SHP77 (cell line): ENCODE measurements at places on chromosomes 6 and 20.

DNA sequence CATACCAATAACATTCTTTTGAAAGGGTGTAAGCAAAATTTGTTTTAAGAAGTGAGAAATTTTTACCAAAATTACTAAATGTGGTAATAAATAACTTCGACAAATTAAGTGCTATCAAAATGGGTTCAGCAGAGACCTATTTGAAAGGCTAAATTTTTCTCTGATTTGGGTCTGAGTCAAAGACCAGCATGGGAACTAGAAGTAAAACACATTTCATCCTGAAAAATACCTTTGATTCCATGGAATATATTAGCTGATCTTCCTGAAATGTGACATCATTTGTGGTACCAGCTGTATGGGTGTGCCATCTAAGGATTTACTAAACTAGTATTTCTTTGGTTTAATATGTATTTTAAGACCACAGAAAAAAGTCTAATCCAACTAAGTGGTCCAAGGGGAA lies 63.6 kb downstream of the BLOC1S5 start:
- DNase-seq, result no peak

- no peak for DNase-seq
These were observed 14.4 kb downstream of the FOXP4 start for GRCh38 chr6:41560431-41561192.

DNA sequence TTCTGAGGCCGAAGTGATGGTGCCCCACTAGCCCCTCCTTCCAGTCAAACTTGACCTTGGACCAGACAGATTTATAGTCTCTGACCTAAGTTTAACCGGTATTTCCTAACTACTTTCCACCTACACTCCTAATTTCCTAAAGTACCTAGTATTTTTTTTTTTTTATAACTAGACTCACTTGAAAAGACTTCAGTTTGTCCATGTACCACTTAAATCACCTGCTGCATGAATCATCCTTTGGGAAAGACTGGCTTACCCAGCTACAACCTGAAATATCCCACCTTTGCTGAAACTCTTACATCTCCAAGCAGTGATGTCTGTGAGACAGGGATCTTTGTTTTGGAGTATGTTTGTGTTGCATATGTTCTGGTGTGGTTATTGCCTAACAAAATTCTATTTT lies 71.1 kb downstream of the ZDHHC14 start:
- DNase-seq, result no peak

DNA sequence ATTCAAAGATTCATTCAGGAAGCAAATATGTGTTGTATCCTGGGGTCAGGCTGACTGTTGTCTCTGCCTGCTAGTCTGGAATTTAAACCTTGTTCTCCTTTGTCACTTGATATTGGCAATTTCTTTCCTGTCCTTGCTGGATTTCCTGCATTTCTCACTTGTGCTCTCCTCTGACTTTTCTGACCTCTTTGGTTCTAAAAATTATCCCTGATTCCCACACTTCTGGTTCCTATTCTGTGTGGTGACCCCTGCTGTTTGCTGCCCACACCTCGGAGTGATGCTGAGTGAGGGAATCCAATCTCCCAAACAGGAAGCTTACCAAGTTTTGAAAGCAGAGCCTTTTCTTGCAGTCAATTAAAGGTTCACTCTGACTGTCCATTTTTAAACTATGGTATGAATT lies 345.3 kb downstream of the CDKAL1 start:
- DNase-seq, result no peak

GRCh38 chr20:5482791-5483190 lies 166.0 kb upstream of the PROKR2 start:
- peak; percentile 95 for DNase-seq

DNA sequence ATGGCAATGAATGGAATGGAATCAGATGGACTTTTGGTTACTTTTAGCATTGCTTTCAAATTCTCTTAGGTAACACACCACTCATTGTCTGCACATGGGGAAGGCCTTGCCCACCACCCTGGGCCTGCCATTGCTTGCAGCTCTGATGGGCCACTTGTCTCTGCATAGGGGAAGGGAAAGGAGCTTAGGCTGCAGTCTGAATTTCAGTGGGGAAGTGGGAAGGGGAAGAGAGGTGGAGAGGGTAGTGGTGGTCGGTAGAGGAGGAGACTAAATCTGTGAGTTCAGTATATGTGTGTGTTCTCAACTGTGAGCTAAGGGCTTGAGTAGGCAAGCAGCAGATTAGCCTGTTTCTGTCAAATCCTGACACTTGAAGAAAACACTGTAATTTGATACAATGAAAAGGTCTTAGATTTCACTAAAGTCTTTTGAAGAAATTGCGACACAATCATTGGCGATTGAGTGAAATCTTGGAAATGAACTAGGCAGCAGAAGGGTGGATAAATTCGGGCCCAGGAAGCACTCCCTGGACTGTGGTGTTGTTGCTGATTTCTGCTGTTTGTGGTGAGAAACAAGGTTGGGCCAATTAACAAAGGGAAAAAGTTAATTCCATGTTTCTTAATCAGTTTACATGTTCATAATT lies 80.6 kb downstream of the OTOR start:
- DNase-seq, result no peak

DNA sequence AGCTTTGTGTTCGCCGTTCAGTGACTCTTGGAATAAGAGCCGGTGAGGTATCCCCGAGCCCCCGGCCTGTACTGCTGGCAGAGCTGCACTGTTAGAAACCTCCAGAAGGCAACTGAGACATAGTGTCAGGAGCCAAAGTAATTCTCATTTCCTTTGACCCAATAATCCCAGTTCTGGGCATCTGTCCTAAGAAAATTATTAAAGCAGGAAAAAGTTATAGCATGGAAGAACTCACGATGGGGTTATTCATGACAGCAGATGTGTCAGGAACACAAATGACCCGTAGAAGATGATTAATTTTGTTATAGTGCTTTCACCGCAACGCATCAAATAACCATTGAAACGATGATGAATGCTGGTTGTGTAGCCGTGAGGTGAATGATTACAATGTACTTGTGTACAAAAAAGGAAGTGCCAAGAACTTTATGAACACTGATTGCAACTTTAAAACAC lies 20.3 kb downstream of the CYP21A2 start:
- no peak for DNase-seq

- no peak for DNase-seq
These were observed 107.7 kb downstream of the JPH2 start for GRCh38 chr20:44079291-44079690.

- no peak for DNase-seq
These were observed 15.0 kb downstream of the CALHM6 start for GRCh38 chr6:116476002-116476678.

DNA sequence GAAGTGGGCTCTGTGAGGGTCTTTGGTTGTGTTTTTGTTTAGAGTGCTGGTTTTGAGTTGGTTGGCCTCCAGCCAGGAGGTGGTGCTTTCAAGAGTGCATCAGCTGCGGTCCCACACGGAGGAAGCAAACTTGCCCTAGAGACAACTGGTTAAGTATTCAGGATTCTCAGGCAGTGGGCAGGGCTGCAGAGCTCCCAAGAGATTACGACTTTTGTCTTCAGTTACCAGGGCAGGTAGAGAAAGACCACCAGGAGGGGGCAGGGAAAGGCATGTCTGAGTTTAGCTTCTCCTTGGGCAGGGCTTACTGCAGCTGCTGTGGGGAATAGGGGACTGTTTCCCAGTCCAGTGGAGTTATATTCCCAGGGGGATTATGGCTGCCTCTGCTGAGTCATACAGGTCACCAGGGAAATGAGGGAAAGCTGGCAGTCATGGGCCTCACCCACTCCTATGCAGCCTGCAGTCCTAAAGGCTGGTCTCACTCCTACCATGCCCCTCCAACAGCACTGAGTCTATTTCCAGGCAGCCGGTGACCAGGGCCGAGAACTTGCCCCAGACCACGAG lies 64.3 kb downstream of the TTI1 start:
- peak; percentile 23 for DNase-seq

DNA sequence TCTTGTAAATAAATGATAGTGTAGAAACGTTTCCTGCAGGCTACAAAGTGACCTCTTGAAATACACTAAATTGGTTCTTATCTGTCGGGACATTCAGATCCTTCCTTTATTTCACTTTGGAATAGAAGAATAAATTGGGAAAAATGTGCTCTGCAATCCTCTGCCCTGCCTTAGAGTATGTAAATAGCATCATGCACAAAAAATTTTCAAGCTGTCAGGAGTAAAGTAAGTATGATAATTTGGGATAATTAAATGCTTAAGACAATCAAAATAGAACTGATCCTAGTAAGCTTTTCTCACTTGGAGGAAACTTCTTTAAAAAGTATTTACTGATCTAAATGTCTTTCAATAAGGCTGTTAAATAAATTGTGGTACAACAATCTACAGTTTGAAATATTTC lies 3.1 kb upstream of the TPBG start:
- DNase-seq, result no peak

GRCh38 chr6:141540207-141540606 lies 592.5 kb upstream of the GJE1 start:
- DNase-seq, result no peak

DNA sequence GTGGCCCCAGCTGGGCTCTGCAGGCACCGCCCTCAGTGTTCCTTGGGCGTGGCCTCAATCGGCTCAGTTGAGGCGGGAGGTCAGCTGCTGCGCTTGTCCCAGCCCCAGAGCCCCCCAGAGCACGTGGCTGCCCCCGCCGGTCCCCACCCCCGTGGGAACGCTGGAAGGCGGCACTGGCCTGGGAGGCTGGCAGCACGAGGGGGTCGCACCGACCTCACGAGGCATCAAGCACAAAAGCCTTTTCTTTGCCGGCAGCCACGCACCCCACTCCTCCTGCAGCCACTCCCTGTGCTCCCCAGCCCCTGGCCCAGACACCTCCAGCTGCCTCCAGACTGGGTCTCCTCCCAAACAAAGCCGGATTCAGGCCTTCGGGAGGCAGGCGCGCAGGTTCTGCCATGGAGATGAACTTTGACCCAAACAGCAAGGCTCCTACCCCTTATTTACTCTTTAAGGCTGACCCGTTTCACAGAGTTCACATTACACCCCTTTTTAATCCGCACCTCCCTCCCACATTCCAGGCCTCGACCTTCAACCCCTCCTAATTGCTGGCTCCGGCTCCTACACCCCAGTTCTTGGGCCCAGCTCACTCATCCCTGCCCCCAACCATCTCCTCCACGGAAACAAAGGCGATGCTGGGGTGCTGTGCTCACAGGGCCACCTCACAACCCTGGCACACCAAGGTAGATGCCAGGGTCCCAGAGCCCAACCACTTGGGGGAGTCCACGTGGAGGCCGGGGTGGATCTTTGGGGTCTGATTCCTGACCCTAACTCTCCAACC lies 111.7 kb downstream of the NOL4L start:
- DNase-seq, result no peak

DNA sequence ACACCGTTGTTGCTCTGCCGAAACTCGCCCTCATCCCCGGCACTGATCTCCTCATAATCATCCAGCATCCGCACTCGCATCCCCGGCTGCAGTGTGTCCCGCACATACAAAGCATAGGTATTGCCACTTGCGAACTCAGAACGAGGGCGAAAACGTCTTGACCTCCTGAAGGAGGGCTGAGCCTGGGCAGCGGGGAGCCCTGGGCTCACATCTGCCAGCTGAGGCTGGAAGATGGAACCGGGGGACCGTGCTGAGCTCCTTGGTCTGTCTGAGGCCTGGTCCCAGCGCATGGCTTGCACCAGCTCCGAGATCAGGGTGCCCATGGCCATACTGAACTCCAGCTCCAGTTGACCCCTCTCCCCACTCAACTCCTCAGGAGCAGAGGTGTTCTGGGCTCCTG lies 2.7 kb downstream of the CUL7 start:
- no peak for DNase-seq

GRCh38 chr6:24274441-24275083 lies 83.3 kb downstream of the DCDC2 start:
- no peak for DNase-seq

DNA sequence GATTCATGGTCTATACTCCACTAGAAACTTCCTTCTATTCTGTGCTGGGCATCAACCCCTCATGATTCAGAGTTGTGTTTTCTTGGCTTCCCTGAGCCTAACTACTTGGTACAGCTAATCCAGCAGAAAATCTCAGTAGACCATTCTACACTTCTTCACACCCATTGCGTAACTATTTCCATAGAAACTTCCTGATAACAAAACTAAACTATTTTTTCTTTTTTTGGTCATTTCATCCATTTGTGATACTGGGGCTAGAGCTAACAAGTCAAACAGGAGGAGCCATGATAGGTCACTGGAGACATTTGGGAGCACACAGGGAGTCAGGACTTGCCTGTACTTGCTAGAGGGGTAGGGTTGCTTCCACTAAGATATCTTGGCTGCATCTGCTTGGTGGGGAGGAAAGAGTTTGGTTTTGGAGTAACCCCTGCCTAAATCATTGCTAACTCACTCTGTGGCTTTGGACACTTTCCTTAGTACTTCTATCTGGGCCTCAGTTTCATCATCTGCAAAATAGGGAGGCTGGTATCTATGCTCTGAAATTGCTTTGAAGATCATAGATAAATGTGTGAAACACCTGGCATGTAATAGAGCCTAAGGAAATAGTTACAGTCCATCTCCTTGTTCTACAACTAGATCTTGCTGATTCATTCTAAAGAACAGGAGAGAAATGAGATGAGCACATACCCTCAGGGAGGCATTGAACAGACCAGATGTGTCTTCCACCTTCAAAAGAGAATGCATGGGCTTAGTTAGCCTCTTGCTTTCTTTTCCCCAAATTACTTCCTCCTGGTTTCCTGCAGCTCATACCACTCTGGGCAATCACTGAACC lies 127.9 kb upstream of the ADGRF1 start:
- no peak for DNase-seq

- DNase-seq, result no peak
These were observed 365.9 kb upstream of the AGPAT4 start for GRCh38 chr6:161639772-161640171.

- DNase-seq, result peak; percentile 26
These were observed 233.6 kb downstream of the TPBG start for GRCh38 chr6:82597201-82597600.

DNA sequence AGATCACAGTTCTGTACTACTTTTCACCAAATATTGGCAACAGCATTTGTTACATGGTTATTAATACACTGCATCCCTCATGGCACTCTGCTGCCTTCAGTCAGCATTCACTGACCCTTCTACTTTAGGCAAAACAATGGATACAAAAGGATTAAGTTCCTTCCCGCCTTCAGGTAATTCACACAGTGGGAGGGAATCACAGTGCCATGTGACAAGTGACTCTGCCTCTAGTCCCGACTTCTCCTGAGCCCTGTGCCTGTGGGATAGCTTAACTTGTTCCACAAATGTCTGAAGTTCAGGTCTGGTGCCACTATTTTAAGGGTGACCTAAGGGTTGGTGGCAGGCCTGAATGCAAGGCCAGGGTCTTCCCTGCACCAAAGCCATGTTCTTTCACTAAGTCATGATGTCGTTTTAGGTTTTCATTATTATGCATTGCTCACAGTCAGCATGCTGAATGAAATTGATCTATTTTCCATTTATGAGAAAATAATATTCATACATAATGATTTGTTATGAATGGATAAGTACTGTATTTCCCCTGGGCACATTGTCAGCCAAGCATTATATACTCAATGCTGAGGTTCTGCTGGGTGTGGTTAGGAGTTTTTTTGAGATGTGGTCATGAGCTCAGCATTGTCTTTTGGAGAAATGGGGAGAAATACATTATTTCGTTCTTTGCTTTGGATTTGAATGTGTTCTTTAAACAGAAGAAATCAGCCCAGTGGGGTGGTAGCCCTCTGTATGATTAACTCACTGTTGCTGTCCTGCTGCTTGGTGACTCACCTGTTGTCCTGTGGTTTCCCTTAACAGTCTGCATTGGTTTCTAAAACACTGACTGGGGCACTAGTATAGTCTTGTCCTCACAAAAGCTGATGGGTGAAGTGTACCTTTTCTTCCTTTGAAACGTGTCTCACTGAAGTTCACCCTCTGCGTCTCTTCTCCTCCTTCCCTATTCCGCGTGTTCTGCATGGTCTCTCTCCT lies 66.4 kb downstream of the AFDN start:
- DNase-seq, result no peak

- peak; percentile 7 for DNase-seq
These were observed 523 bp downstream of the TMEM30A start for GRCh38 chr6:75283907-75284631.
